ENCODE measurements at places on chromosomes 5 and 9. TPM values are rescaled to one million over a fixed set of nuclear protein-coding genes. Genes with fewer than 3 reads are reported as not detected.

Gene PCDHGB1
- 2.7 TPM for total RNA-seq

Gene SURF6
- 10.9 TPM for total RNA-seq

Gene PKD2L2
- 0.71 TPM for total RNA-seq

Gene ACTL7B
- total RNA-seq: not detected

Gene TAF11L10
- total RNA-seq: not detected

GRCh38 chr5:35152733-35153132, 77.6 kb downstream of the PRLR start:
- no peak for DNase-seq

DNA sequence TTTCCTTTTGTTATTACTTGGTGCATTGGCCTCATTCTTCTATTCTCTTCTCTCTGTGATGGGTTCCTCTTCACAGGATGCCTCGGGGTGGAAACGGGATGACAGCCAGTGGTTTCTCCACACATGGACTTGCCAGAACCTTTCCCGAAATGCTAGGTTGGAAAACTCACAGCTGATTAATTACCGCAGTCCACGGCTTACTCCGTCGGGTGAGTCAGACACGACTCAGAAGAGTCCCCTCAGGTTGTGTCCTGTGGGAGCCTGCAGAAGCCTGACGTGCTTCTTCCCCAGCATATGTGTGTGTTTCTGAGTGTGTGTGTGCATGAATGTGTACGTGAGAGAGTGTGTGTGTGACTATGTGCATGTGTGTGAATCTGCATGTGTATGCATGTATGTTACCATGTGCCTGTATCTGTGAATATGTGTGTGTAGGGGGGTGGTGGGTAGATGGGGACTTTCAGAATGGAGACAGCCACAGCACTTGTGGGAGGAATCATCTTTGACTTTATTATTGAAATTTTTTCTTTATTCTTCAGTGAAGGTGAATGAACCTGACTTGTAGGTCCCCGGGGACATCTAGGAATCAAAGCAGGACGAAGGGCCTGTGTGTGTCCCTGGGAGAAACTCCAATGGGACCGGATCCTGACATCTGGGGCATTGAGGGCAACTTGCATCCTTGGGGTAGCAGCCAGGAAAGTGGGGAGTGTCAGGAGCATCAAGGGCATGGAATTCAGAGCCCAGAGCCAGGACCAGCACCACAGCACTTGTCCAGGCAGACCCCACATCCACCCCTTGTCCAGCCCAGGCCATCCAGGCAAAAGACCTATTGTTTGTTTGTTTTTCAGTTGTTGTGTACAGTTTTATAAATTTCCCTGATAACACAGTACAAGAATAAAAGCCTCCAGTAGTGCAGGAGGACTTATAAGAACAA, 21.9 kb upstream of the MED10 start:
- DNase-seq: no peak

DNA sequence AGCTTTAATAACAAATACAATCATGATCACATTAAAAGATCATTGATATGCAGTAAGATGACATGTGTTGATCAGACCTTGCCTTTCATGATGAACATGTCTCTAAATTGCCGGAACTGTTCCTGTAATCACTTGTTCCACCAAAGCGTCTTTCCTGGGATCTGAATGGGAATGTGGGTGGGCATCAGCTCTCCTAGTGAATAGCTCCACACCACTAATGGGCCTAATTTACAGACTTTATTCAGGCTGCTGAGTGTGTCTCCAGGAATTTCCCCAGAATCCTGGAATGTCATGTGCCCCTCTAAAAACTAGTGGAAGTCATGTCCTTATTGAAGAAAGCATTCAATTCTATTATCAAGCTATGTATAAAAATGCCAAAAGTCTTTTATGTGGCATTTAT, 765.1 kb upstream of the CTNND2 start:
- no peak for DNase-seq

DNA sequence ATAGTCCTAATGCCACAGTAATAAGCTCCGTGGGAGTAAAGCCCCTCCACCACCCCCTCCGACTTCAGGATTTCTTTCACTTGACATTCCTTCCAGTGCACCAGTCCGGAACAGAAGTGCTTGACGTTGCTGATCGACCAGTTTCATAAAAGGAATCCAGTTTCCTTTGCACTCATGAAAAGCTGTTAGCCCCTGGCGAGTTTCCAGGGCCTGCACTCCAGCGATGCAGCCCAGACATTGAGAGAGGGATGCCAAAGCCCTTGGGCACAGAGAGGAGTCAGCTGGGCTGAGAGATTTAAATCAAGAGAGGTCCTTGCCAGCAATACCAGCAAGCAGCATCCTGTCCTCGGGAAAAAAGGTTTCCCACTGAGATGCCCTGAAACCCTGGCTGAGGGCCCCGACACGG, 170.1 kb downstream of the GABBR2 start:
- no peak for DNase-seq

DNA sequence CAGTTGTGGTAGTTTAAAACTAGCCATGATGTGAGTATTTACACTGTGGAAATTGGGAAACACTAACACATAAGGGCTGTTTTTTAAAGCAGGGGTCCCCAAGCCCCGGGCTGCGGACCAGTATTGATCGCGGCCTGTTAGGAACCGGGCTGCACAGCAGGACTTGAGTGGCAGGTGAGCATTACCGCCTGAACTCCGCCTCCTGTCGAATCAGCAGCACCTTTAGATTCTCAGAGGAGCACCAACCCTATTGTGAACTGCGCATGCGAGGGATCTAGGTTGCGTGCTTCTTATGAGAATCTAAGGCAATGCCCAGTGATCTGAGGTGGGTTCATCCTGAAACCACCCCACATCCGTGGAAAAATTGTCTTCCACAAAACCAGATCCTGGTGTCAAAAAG, 127.8 kb downstream of the PCSK5 start:
- no peak for DNase-seq

DNA sequence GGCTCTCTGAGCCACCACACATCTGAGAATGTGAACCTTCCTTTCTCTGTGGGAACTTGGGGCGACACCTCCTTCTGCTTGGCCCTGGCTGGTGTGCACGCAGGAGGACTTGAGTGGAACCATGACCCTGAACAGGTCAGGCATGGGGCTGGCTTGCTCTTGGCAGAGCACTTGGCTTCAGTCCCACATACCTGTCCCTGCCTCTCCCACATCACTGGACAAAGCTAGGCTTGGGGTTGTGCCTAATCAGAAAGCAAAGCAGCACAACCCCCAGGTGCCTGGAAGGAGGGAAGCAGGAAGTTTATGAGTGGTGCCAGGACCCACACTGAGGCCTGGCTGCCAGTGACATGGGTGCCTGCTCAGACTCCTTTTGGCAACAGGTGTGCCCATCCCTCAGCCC, 13.2 kb downstream of the GADD45G start:
- DNase-seq: no peak

Measured in right cardiac atrium (tissue), 5 donors.